BE2C (cell line): ENCODE measurements at places on chromosomes 16 and 17.

DNA sequence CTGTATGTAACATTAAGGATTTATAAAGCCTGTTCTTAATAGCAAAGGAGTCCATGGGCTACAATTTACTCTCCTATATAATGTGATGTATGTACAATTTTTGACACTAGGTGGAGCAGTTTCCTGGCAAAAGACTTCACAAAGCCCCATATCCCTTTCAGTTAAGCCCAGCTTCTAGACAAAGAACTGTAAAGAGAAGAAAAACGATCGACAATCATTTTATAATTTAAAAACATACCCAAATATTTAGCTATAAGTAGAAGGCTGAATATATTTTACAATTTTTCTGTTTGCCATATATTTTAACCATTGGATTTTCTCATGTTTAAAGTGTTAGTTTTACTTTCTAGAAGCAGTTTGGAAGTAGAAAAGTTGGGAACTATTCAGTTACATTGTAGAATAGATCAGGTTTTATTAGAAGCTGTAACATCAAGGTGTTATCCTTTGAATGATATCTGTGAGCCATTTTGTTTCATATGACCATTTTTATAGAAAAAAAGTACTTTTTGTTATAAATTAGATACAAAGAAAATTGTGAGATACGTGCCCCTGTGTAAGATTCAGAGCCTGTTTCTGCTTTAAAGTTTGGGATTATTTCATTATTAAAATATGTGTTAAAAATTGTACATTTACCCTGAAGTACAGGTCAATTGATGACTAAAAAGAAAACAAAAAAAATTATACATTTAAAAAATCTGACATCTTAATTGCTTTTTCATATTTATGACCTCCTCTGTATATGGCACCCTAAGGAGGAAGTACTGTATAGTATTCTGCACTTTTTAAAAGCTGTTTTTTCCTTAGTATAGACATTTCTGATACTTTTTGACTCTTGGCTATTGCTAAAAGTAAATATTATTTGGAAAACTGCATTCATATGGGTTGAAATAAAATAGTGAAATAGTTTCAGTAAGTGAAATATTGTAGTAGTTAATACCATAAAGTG lies 46.3 kb downstream of the VMP1 start:
- DNase-seq: peak; percentile 12

DNA sequence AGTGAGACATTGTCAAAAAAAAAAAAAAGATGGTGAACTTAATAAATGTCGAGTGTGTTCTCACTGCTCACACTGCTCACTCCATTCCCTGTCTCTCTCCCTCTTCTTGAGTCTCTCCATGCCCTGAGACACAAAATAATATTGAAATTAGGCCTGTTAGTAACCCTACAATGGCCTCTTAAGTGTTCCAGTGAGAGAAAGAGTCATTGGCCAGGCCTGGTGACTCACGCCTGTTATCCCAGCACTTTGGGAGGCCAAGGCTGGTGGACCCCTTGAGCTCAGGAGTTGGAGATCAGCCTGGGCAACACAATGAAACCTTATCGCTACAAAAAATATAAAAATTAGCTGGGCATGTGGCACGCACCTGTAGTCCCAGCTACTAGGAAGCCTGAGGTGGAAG lies 16.2 kb upstream of the CSF3 start:
- no peak for DNase-seq

DNA sequence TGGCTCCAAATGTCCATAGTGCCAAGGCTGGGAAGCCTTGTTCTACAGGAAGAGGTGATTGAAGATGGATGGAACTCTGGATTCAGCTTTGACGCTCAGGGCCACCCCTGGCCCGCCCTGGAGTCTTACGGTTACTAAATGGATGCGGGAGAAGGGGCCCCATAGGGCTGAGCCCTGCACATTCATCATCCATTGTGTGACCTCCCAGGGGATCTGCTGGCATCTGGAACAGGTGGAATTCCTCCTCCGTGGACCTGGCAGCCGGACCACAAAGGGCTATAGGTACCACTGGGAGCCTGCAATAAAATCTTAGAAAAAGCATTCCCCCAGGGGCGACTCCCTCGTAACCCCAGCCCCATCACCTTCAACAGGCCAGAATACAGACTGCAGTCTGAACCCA lies 81.4 kb upstream of the NOL11 start:
- DNase-seq: no peak

DNA sequence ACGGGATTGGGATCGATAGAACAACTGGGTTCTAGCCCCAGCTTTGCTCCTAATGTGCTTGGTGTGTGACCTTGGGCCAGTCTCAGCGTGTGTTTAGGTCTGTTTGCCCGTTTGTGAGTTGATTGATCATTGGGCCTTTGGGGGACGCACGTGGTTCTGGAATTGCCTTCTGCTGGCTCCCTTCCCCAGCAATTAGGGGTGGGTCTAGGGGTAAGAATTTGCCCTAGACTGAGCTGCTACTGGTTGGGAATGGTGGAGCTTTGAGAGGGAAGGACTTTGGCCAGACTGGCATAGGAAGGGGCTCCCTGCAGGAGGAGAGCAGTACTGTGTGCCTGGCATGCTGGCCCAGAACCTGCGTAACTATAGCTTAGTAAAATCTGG lies 1.5 kb downstream of the SPNS2 start:
- no peak for DNase-seq

- DNase-seq: no peak
Measured at GRCh38 chr16:52709306-52709705, 162.4 kb upstream of the TOX3 start.

DNA sequence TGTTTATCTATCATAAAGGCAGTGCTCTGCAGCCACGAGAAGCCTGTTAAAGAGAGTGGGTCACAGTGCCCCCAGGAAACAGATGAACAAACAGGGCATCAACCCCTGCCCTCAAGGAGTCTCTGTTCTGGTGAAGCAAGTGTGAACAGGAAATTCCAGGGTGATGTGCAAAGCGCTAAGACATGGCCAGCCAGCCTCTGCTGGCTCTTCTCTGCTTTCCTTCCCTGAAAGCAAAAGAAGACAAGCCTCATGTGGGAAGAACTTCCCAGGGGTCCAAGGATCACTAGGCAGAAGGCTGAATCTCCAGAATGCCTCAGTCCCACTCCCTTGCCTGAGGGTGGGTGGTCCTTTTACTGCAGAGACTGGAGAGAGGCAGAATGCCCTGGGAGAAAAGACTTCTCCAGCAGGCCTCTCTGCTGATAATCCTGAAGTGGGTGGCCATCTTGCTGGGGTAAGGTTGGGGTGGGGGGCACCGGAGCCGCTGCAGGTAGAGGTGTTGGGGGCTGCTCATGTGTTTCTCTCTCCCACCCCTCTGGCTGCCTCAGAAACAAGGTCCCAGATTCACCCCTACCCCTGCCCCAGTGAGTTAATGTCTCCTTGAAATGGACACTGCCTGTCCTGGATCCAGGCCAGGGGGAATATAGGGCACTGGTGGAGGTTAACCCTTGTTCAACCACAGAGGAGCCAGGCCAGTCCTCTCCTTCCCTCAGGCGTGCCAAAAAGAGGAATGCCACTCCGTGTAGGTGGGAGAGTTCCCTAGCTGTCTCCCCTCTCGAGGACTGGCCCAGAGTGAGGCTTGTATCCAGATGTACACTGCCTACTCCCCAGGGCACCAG lies 2.4 kb downstream of the ANKRD13B start:
- DNase-seq: no peak

DNA sequence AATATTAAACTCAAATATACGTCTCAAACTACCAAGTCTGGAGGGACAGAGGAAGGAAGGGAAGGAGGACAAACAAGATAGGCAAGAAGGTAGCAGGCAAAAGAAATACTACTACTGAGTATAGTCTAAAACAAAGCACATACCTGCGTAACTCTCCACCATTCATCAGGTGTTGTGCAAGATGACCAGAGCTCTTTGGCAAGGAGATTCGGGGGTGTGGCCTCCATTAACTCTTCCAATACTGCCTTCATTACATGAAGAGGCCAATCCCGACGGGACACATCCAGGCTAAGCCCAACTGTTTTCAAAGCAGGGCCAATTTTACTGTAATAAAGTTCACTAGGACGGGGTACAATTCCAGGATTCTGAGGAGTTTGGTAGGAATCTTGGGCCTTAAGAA lies 38.2 kb upstream of the ARL6IP1 start:
- DNase-seq: no peak

DNA sequence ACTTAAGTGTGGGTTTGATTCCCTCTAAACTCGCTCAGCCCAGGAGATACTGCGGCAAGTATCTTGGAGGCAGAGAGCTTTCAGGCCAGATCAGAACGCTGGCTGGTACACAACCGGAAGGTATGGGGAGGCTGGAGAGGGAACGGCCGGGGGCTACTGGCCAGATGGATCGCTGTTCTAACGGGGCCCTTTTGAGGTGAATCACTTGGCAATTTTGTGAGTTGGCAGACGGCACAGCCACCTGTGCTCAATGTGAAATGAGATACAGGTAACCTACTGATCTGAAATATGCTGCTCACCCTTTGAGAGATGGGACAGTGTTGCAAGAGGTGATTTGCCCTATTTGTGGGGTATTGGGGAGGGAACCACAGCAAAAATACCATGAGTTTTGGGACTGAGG lies 622.9 kb upstream of the RBFOX1 start:
- DNase-seq: no peak

DNA sequence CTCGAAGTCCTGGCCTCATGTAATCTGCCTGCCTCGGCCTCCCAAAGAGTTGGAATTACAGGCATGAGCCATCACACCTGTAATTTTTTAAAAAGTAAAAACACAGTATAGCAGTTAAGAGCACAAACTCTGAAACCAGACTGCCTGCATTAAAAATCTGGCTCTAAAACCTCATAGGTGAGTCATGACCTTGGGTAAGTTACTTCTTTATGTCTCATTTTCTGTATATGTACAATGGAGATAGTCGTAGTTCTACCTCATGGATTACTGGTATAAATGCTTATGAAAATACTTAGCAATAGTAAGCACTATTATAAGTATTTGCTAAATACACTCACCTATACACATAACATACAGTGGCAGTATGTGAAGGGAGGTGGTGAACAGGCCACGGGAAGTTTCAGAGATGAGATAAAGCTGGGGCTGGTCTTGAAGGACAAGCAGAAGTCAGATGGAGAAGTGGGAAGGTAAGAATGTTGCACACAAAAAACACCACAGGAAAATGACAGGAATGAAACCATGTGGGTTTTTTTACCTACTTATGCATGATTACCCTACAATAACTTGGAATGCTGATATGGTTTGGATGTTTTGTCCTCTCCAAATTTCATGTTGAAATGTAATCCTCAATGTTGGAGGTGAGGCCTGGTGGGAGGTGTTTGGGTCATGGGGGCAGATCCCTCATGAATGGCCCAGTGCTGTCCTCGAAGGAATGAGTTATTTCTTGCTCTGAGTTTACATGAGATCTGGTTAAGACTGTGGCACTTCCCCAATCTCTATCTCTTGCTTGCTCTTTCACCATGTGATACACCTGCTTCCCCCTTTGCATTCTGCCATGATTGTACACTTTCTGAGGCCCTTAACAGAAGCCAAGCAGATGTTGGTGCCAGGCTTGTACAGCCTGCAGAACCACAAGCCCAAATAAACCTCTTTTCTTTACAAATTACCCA lies 33.9 kb downstream of the ZNF652 start:
- DNase-seq: no peak

- no peak for DNase-seq
Measured at GRCh38 chr17:27339836-27340550, 46.1 kb downstream of the WSB1 start.

DNA sequence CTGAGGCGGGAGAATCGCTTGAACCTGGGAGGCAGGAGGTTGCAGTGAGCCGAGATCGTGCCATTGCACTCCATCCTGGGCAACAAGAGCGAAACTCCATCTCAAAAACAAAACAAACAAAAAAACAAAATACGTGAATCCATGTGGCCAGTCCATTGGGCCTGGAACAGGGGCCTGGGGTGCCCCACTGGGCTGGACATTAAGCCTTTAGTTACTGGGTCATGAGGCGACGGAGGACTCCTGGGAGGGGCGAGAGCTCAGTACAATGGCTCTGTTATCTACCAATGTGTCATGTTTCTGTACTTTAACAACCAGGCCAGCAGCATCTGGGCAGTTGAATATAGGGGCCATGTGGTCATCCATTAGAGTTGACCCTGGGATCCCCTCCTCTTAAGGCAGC lies 18.9 kb upstream of the CLEC18A start:
- DNase-seq: no peak

DNA sequence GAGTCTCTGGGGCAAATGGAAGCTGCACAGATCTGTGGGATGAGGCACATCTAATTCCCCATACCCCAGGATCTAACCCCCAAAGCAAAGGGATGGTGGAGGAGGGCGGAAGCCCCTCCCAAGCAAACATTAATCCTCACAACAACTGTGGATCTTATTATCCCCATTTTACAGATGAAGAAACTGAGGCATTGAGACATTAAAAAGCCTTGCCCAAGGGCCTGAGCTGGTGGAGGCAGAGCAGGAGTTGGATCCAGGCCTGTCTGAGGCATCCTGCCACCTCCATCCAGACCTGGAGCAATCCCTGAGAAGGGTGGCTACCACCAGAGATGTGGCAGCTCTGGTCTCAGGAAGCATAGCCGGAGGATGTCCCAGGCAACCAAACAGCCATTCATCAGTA lies 17.7 kb upstream of the CBFB start:
- no peak for DNase-seq

DNA sequence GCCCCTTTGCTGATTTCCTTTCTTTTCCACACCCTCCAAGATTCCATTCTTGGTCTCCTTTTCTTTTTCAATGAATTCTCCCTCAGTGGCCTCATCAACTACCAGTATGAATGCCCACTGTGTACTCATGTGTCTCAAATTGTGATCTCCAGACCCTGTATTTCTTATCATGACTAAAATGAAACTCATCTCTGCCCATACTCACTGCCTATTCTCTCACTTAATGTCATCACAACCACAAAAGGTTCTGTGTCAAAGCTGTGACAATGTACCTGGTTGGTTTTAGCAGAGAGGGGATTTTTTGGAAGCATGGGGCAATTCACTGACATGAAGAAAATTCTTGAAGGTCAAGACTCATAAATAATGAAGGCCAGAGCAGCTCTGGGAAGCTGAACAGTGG lies 11.5 kb upstream of the TBX4 start:
- no peak for DNase-seq

DNA sequence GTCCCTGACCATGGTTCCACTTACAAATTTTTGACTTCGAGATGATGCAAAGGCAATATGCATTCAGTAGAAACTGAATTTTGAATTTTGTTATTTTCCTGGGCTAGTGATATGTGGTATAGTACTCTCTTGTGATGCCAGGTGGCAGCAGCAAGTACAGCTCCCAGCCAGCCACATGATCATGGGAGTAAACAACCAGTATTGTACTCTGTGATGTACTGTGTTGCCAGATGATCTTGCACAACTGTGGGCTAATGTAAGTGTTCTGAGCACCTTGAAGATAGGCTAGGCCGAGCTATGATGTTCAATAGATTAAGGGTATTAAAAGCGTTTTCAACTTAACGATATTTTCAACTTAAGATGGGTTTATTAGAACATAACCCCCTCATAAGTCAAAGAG lies 250.8 kb downstream of the STX8 start:
- DNase-seq: no peak
